ENCODE measurements at places on chromosomes 3 and 15.

- DNase-seq = no peak
Observed at GRCh38 chr3:72343078-72343477, 505.2 kb downstream of the SHQ1 start.

GRCh38 chr3:117404730-117405129 lies 695.2 kb downstream of the TUSC7 start:
- DNase-seq = no peak

GRCh38 chr3:46705751-46706552 lies 4.8 kb downstream of the TMIE start:
- no peak for DNase-seq

DNA sequence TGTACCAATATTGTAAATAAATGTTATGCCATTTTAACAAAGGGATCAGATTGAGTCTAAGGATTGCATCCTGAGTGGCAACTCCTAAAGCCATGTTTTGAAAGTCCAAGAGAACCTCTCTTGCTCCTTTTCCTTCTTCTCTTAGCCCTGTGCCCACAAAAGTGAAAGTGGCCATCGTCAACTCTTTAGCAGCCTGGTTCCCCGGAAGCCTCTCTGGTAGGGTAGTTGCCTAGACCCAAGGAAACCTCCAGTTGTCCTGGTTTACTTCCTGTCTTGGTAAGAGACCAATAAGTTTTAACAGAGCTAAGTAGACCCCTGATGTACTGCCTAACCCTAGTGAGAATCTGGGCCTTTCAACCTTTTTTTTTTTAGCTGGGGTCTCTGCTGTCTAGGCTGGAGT lies 10.2 kb upstream of the ITPKA start:
- no peak for DNase-seq

- DNase-seq = no peak
Observed at GRCh38 chr3:131218196-131218595, 163.4 kb upstream of the NUDT16 start.

- DNase-seq = no peak
Observed at GRCh38 chr3:16239086-16239770, 25.5 kb downstream of the DPH3 start.

GRCh38 chr3:128196647-128197046 lies 43.4 kb downstream of the EEFSEC start:
- DNase-seq = no peak

GRCh38 chr15:36428102-36428845 lies 151.2 kb upstream of the CDIN1 start:
- DNase-seq = no peak

DNA sequence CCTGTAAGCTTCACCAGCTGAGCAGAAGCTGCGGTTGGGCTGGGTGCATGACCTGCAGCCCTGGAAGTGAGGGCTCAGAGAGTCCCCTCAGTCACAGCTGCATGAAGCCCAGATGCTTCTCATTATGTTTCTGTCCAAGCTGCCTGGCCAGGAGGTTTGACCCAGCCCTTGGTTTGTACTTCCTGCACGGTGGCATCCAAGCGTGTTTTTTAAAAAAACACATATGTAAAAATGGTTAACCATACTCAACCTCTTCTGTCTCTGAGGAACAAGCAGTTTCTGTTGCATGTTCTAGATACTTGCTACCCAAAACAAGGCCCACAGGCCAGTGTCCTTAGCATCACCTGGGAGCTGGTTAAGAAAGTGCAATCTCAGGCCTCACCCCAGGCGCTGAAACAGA lies 76.0 kb upstream of the ATP10A start:
- no peak for DNase-seq

GRCh38 chr15:30827625-30828303 lies 76.0 kb upstream of the FAN1 start:
- DNase-seq = no peak

DNA sequence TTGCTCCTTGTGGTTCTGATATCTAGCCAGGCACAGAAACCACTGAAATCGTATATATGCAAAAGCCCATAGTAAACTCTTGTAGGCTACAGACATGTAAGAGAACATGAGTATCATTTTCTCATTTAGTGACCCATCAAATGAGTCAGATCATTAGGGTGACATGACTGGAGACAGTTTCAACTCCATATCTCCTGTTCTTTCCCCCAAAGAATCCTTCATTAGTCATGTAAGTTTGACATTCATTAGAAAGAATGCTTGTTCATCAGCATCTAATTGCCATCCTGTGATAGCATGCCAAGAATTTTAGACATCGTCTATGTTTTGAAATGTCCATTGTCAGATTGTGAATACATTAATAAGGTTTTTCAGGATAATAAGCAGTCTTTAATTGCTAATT lies 264.9 kb upstream of the TPM1 start:
- no peak for DNase-seq

- no peak for DNase-seq
Observed at GRCh38 chr3:99920481-99921376, 103.1 kb downstream of the CMSS1 start.

DNA sequence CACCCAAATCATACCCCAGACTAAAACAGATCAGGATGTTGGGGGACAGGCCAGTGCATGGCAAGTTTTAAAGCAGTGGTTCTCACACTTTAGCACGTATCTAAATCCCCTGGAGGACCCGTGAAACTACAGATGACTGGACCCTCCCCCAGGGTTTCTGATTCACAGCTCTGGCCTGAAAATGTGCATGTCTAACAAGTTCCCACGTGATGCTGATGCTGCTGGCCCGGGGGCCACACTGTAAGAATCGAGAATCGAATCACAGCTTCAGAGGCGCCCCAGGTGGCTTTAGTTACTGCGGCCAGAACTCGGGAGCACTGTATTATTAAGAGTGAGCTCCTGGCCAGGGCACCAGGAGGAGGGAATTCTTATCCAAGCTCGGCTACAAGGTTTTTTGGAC lies 11.6 kb downstream of the ADAMTS17 start:
- no peak for DNase-seq

GRCh38 chr3:64110071-64110470 lies 86.8 kb upstream of the PSMD6 start:
- no peak for DNase-seq

DNA sequence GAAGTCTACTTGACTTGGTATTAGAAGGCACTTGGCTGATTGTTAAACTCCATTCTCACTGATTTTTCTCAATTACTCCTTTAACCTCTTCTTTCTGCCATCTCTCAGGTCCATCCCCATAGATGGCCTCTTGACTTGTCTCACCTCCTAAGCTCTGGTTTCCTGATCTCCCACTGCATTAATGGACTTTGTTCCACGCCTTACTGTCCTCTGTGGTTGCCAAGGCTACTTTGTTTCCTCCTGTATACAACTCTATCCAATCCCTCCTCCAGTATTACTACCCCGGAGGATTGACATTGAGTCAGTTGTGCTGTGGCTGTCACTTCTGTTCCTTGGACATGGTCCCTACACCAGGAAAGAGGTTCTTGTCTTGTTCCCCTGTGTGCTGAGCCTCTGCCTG lies 10.6 kb upstream of the GLCE start:
- DNase-seq = no peak

Data from activated gamma-delta T cell treated with anti-CD3 and anti-CD28 coated beads, Interleukin-2, amount 50 U/mL, for 16 hours (primary cell).